ENCODE measurements at places on chromosomes 3 and 15. TPM values are rescaled to one million over a fixed set of nuclear protein-coding genes. Genes with fewer than 3 reads are reported as not detected.

The ITPKA gene
- total RNA-seq, result 1.0 TPM

The WDR53 gene
- 15.8 TPM for total RNA-seq

The WDR72 gene
- not detected for total RNA-seq

The LRRIQ4 gene
- 0.12 TPM for total RNA-seq

The CCDC80 gene
- not detected for total RNA-seq

The FBXO40 gene
- total RNA-seq, result not detected

The SEMA5B gene
- total RNA-seq, result not detected

The GOLGA6L22 gene
- not detected for total RNA-seq

The C15orf40 gene
- 21.7 TPM for total RNA-seq

The PP2D1 gene
- not detected for total RNA-seq

The ATP13A4 gene
- 2.4 TPM for total RNA-seq
